ENCODE measurements at places on chromosomes 16 and 17. TPM values are rescaled to one million over a fixed set of nuclear protein-coding genes. Genes with fewer than 3 reads are reported as not detected.

DNA sequence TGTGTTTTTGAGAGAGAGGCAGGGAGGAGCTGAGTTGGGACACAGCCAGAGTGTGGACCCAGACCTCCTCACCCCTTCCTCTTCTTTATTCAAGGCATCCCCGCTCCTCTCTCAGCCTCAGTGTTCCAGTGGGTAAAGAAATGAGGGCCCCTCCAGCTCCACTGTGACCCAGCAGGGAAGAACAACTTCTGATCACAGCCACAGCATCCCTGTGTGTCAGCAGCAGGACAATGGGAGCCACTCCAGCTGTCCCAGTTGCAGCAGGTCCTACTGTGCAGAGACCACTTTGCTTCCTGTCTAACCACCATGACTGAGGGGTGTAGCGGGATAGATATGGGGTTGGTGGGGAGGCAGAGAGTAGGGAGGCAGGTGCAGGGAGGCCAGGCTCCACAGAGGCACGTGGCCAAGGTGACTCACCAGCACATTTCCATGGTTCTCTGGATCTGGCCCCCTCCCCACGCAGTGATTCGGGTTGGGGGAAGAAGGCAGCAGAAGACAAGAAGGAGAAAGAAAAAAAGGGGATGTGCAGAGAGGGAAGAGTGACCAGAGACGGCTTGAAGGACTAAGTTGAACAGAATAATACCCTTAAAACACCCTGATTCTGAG lies 24.5 kb downstream of the PIK3R5 start:
- no peak overlapping the region for H3K27ac ChIP-seq
- H3K4me1 ChIP-seq: no peaks in the 10 kb centered on the region
- no peaks in the 10 kb centered on the region for H3K36me3 ChIP-seq

GRCh38 chr17:58783380-58783779 lies 27.7 kb downstream of the PPM1E start:
- no peak overlapping the region for H3K27ac ChIP-seq
- no peaks in the 10 kb centered on the region for H3K27me3 ChIP-seq
- no peak for DNase-seq
- no peak overlapping the region for H3K4me3 ChIP-seq

DNA sequence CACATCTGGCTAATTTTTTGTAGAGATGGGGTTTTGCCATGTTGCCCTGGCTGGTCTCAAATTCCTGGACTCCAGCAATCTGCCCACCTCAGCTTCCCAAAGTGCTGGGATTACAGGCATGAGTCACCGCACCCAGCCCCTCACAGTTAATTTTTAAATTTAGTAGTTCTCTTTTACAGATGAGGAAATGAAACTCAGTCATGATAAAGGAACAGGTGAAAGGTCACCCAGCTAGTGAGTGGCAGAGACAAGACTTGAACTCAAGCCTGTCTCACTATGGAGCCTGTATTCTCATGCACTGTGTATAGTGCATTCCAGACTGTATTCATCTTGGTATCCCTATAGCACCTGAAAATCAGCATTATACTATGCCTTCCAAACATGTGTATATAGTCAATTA lies 77.1 kb upstream of the WSB1 start:
- peak; percentile 66 for DNase-seq
- H3K4me3 ChIP-seq: no peak overlapping the region
- peaks cover 19% of the 10 kb centered on the region for H3K4me1 ChIP-seq

- H3K4me3 ChIP-seq: no peak overlapping the region
- H3K36me3 ChIP-seq: no peaks in the 10 kb centered on the region
- no peak overlapping the region for H3K27ac ChIP-seq
- no peaks in the 10 kb centered on the region for H3K27me3 ChIP-seq
- no peak for DNase-seq
- no peaks in the 10 kb centered on the region for H3K4me1 ChIP-seq
Observed at GRCh38 chr17:32426894-32427293, 17.4 kb upstream of the PSMD11 start.

The CCL1 gene
- not detected for total RNA-seq

- no peak overlapping the region for H3K27ac ChIP-seq
- no peaks in the 10 kb centered on the region for H3K36me3 ChIP-seq
- no peak overlapping the region for H3K4me3 ChIP-seq
- peaks cover 4% of the 10 kb centered on the region for H3K4me1 ChIP-seq
- no peak for DNase-seq
- H3K27me3 ChIP-seq: no peaks in the 10 kb centered on the region
Observed at GRCh38 chr17:50558091-50558490, 2.4 kb upstream of the CACNA1G start.

DNA sequence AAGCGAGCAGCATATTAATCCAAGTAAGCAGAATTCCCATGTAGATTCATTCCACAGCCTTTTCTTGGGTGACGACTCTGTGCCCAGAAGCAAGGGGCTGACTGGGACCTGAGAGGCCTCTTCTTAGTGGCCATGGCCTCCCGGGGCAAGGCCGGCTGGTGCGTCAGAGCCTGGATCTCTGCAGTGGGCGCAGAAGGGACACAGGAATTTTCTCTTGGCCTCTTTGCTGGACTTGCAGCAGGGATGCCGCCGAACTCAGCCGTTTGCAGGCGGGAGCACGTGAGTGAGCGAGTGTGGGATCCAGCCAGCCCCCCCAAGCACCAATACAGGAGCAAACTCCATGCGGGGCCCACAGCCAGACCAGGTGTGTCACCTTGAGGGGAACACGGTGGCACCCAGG lies 151.8 kb downstream of the RPTOR start:
- no peaks in the 10 kb centered on the region for H3K4me1 ChIP-seq
- DNase-seq: no peak
- H3K27me3 ChIP-seq: no peaks in the 10 kb centered on the region
- no peak overlapping the region for H3K4me3 ChIP-seq
- no peaks in the 10 kb centered on the region for H3K36me3 ChIP-seq

DNA sequence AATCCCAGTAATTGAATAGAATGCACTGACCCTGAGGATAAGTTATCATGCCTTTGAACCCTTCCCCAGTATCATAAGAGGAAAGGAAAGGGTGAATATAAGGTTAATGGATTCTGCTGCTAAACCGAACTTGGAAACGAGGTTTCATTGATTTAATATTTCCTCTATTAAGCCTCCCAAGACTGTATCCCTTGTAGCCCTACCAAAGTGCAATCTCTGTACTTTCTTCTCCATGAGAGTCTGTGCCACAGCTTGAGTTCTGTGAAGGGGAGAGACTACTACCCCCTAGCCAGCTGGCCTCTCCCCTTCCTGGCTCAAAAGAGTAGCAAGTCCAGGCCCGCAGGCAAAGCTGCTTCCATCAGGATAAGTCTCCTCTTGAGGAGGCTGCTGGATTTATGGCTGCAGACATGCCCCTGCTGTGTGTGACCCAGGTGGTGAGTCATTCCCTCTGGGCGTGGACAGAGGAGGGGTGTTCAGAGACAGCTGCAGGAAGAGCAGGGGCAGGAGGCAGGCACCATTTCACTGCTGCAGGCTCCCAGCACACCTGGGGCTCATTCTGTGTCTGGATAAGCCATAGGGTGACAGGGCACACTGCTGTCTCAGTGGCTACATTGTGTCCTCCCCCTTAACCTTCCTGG lies 58.4 kb downstream of the TOM1L2 start:
- H3K4me1 ChIP-seq: peaks cover 6% of the 10 kb centered on the region
- no peaks in the 10 kb centered on the region for H3K27me3 ChIP-seq
- H3K27ac ChIP-seq: no peak overlapping the region
- no peak overlapping the region for H3K4me3 ChIP-seq
- H3K36me3 ChIP-seq: no peaks in the 10 kb centered on the region

The HOXB4 gene
- total RNA-seq: 6.6 TPM

The SEPTIN12 gene
- total RNA-seq: not detected

The OSGIN1 gene
- total RNA-seq: not detected
